Activated CD4-positive, alpha-beta T cell treated with anti-CD3 and anti-CD28 coated beads, Interleukin-2, amount 50 U/mL, for 4 hours (primary cell): ENCODE measurements at places on chromosomes 13 and 19.

GRCh38 chr13:103102482-103102881 lies 36.3 kb upstream of the SLC10A2 start:
- DNase-seq, result no peak

- DNase-seq, result no peak
Observed at GRCh38 chr19:58559275-58560006, 1.0 kb upstream of the UBE2M start.

DNA sequence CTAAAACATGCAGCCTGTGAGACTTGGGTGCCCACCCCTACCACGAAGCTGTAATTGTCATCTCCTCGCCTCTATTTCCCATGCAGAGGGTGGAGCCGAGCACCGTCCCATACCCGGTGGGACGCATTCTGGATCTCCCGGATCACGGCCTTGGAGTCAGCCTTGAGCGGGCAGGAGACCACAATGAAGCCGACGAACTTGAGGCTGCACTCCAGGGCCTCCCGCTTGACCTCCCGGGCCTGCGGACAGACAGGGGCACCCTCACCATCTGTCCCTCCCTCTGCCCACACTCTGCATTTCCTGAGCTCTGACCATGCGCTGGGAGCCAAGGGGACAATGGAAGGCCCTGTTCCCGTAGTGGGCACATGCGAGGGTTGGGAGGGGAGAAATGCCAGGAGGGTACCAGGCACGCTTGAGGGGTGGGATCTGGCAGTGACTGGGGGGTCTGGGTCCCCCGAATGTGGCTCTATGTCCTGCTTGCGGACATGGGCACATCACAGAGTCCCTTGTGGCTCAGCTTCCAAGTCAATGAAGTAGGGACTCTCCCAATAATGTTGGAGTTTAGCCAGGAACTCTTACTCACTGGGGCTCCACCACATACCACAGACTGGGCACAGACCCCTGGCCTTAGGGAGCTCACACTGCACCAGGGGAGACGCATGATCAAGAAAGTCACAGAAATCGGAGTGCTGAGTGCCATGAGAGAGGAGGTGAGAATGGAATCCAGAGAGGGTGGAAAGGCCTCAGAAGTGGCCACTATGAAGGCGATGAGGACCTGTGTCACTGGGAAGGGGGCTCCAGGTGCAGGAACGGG lies 9.2 kb upstream of the GMIP start:
- no peak for DNase-seq

DNA sequence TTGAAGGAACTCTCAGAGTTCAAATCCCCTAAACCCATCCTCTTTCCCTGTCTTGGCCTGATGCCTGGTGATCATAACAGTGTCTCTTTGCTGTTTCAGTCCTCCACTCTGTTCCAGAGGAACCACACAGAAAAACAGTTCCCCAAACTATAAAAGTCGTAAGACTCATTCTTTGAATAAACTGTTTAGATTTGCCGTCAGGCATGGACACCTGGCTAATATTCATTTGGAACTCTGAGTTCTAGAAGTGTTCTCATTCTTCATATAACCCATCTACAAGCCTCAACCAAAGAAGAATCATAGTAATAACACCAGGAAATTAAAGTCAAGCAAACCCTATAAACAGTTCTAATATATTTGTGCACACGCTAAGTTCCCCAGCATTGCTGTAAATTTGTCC lies 37.7 kb upstream of the ABCC4 start:
- no peak for DNase-seq

GRCh38 chr19:843180-843835 lies 2.5 kb downstream of the PRTN3 start:
- no peak for DNase-seq

- no peak for DNase-seq
Observed at GRCh38 chr13:113090806-113091205, 14.8 kb upstream of the F7 start.

DNA sequence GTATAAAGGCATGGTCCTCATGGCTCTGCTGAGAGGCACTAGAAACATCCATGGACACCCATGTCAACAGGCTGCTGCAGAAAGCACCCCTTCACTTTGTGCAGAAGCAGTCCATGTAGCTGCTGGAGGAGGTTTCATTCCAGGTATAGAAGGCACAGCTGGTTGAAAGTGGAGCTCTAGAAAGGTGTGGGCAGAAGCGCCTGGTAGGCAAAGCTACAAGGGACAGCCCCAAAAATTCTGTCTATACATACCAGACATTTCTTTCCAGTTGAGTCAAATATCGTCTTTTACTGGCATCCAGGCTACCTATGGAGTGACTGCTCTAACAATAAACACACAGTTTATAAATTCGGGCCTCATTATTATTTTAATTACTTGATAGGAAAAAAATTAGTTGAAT lies 129.3 kb downstream of the ENOX1 start:
- no peak for DNase-seq

DNA sequence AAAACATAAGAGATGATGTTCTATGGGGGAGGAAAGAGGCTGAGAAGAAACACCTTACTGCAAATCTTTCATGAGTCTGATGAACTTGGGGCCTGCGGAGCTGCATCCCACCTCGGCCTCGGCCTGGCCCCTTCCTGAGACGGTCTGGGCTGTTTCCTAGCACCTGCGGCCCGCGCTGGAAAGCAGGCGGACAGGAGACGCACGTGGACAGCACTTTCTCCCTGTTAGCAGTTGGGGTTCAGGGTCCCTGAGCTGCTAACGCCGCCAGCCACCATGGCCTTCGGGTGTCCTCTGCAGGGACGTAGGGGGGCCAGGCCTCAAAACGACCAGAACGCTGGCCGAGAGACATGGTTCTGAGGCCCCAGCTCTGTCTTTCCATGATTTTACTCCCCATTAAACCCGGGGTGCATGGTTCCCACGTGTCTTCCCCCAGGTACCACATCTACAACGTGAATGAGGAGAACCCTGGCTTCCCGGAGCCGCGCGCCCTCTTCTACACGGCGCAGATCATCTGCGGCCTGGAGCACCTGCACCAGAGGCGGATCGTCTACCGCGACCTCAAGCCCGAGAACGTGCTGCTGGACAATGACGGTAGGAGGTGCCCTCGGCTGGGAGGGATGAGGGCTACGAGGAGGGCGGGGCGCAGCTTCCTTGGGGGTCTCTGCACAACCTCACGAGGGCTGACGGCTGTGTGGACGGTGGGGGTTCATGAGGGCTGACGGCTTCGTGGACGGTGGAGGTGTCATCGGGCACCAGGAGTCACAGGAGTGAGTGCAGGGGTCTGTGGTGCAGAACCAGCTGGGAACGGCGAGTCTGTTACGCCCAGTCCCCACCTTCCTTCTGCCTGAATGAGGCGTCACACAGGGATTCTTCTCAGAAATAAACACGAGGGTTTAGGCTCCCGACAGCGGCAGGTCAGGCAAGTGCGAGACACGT lies 4.3 kb downstream of the GRK1 start:
- DNase-seq, result no peak

GRCh38 chr13:42312817-42313431 lies 41.0 kb downstream of the AKAP11 start:
- DNase-seq, result no peak

- DNase-seq, result no peak
Observed at GRCh38 chr19:2180881-2181632, 17.3 kb downstream of the DOT1L start.

DNA sequence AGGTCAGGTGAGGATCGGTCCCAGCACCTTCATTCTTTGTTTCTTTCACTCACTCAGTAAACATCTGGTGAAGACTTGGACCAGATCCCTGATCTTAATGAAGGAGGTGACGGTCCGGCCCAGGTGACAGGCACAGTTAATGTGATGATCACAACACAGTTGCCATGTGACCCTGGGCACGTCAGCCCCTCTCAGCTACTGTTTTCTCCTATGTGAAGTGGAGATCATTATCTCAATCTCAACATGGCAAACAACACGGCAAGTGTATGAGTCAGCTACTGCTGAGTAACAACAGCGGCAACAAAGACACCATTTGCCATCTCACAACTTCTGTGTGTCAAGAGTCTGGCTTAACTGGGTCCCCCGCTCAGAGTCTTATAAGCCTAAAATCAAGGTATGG lies 74.6 kb downstream of the GNG7 start:
- DNase-seq, result no peak

DNA sequence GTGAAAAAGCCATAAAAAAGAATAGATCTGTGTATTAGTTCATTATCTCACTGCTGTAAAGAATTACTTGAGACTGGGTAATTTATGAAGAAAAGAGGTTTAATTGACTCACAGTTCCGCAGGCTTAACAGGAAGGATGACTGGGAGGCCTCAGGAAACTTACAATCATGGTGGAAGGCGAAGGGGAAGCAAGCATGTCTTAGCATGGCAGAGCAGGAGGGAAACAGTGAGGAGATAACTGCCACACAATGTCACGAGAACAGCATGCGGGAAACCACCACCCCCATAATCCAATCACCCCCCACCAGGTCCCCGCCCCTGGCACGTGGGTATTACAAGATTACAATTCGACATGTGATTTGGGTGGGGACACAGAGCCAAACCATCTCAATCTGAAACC lies 39.1 kb upstream of the EEF1AKMT1 start:
- DNase-seq, result no peak
